ENCODE measurements at places on chromosomes 6 and 20. TPM values are rescaled to one million over a fixed set of nuclear protein-coding genes. Genes with fewer than 3 reads are reported as not detected.
A peak's percentile ranks its signal among the peaks of the same experiment; 100 is the strongest.

GRCh38 chr6:72869621-72870020 is 247.8 kb downstream of the KCNQ5 start:
- peaks cover 35% of the 10 kb centered on the region for H3K27me3 ChIP-seq
- no peak for DNase-seq
- H3K4me1 ChIP-seq: no peaks in the 10 kb centered on the region
- H3K27ac ChIP-seq: no peak overlapping the region

GRCh38 chr20:62815066-62815991 is 1.5 kb upstream of the COL9A3 start:
- H3K4me1 ChIP-seq: peaks cover 56% of the 10 kb centered on the region
- H3K36me3 ChIP-seq: peaks cover 11% of the 10 kb centered on the region
- no peak for DNase-seq
- H3K27me3 ChIP-seq: no peaks in the 10 kb centered on the region
- peak overlapping the region; percentile 64 for H3K27ac ChIP-seq

DNA sequence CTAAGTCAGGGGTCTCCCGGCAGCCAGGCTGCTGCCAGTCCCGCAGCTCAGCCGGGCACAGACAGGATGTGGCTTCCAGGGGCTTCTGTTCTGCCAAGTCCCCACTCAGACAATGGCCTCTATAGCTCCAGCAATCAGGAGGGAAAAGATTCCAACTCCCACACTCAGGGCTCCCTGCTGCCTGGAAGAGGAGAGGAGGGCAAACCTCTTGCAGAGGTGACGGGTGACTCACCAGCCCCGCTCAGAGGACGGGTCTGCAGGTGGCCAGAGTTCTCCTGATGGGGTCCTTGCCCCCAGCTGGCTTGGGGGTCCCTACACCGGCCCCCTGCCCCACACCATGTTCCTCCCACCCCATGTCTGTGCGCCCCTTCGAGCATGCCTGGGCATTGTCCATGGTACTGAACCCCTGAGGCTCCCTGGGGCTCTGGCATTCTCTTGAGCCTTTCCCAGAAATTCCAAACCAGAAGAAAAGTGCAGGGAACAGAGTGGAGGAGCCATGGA is 32.6 kb downstream of the NTSR1 start:
- no peaks in the 10 kb centered on the region for H3K27me3 ChIP-seq
- H3K36me3 ChIP-seq: peaks cover 7% of the 10 kb centered on the region
- peaks cover 92% of the 10 kb centered on the region for H3K4me1 ChIP-seq
- DNase-seq: no peak
- H3K27ac ChIP-seq: peak overlapping the region; percentile 100
- 0 out of 2 replicates have a peak overlapping the region, but pooled peaks have one; percentile 7 for H3K4me3 ChIP-seq

DNA sequence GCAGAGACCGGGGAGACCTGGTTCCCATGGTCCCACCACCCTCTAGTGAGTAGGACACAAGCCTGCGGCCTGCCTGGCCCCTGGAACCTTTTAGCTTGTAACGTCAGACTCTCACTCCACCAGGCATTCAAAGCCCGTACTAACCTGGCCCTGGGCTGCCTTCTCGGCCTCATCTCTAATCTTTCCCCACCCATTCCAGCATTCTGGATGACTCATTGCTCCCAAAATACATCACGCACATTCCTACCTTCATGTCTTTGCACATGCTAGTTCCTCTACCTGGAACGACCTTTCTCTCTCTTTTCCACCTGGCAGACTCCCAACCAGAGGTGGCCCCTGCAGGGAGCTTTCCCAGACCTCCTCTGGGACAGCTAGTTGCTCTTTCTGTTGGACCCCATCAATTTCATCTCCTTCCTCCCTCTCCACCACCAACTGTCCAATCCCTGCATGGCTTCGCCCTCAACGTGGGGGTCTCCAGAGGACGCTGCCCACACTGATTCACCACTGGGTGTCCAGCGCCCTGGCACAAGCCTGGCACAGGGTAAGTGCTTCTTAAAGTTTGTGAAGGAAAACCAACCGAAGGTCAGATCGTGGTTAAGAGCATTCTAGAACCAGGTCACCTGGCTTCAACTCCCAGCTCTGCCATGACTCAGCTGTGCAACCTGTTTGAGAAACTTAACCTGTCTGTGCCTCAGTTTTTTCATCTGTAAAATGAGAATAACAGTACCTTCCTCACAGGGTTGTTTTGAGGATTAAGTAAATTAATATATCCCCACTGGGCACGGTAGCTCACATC is 35.2 kb downstream of the JPH2 start:
- no peak overlapping the region for H3K4me3 ChIP-seq
- H3K27ac ChIP-seq: peak overlapping the region; percentile 68
- no peaks in the 10 kb centered on the region for H3K36me3 ChIP-seq
- DNase-seq: peak; percentile 51
- H3K4me1 ChIP-seq: peaks cover 35% of the 10 kb centered on the region
- no peaks in the 10 kb centered on the region for H3K27me3 ChIP-seq

DNA sequence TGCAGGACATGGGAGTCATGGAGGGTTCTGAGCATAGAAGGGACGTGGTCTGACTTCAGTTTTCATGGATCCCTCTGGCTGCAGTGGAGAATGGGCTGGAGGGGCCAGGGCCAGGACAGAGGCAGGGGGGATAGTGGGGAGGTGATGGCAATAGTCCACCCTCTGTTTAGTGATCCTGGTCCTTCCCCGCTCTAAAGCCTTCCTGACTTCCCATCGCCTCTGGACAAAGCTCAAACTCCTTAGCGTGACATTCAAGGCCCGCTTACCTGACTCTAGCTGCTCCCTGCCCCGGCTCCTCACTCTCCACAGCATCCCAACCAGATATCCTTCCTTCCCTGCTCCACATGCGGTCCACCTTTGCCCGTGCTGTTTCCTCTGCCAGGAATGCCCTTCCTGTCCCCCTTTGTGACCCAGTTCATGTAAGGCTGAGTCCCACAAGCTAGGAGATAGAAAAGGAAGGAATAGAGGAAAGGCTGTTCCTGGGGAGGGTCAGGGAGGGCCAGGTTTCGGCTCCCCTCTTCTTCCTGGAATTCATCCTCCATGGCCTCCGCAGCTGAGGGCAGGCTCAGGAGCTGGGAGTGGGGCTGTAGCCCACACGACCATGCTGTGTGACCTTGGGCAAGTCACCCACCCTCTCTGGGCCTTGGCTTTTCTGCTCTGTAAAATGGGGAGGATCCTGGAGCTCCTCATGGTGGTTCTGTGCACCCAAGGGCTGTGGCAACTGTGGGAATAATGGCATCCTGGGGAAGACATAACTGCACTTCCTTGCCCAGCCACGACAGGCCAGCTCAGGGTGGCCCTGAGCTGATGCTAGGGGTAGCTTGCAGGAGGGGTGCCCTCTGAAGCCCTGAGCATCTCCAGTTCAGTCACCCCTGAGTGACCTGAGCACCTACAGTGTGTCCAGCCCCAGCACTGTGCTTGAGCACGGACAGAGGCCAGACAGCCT is 116.1 kb downstream of the CEBPB start:
- no peak for DNase-seq
- H3K27me3 ChIP-seq: no peaks in the 10 kb centered on the region
- peaks cover 20% of the 10 kb centered on the region for H3K4me1 ChIP-seq
- no peak overlapping the region for H3K27ac ChIP-seq

DNA sequence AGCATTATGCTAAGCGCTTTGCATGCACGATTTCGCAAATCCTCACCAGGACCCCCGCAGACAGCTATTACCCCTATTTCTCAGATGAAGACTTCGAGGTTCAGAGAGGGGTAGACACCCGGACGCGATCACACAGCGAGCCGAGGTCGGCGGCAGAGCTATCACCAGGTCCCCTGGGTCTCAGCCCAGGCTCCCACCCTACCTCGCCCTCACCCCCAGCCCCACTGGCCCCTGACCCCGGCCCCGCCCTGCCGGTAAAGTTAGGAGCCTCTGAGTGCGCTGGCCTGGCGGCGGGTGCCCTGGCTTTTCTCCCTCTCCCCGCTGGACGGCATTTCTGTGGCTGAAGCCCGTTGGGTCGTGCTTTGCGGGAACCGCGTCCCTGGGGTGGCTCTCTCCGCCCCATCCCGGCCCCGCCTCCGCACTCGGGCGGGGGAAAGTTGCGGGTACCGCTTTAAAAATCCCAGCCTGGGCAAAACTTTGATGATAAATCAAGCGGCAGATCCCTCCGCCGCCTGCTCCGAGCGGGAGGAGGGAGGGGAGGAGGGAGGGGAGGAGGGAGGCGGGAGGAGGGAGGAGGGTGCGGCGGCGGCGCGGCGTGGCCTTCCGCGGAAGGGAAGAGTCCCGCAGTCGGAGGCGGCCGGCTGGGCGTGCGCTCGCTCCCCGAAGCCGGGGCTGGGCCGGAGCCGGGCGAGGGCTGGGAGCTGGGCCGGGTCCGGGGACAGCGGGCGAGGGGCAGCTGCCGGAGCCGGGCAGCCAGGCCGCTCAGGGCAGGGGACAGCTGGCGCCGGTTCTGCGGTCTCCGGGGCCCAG is at the start of gene VSTM2L:
Gene VSTM2L, plus strand, starts transcription at position 624 of the 810 bp plus-strand sequence. CDS start 224 bp downstream, outside the sequence.
- peaks cover 2% of the 10 kb centered on the region for H3K4me1 ChIP-seq
- H3K27me3 ChIP-seq: peaks cover 14% of the 10 kb centered on the region
- H3K36me3 ChIP-seq: no peaks in the 10 kb centered on the region
- no peak for DNase-seq

DNA sequence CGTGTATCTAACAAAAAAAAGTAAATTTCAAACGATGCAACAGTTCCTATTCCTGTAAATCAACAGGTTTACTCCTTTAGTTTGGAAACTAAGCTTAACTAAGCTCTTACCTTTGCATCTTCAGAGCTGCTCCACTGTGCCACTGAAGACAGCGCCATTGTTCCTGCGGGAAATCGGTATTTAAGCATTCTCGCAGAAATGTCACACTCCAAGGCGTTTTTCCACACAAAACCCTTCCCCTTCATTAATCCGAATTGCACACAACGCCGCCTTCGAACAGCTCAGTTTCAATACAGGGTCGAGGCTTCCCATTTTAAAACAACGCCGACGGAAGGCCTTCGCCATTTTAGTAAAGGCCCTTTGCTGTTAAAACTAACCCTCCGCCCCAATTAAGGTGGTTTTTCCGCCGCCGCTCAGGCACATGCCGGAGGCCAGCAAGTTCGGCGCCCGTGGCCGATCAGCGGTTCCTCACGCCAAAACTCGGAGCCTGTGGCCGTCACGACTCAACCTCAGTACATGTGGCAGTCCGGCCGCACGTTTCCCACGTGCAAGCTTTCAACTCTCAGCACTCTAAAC is 35.4 kb upstream of the SYNCRIP start:
- no peak for DNase-seq
- H3K4me1 ChIP-seq: peaks cover 10% of the 10 kb centered on the region
- H3K36me3 ChIP-seq: peaks cover 35% of the 10 kb centered on the region
- peak overlapping the region; percentile 97 for H3K4me3 ChIP-seq

DNA sequence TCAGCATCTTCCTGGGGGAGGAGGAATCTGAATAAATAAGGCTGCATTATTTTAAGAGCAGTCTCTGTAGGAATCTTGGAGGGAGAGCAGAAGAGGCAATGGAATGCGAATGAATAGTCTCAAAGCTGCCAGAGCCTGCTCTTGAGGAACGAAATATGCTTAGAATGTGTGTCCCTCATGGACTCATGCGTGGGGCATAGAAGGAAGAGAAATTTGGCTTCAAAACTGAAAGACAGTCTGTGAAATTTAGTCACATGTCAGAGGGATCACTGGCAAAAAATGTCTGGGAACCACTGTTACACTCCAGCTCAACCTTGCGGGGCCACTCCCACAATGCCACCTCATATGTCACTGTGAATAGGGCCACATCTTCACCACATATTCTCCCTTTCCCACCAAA is 95.5 kb downstream of the GJA10 start:
- no peaks in the 10 kb centered on the region for H3K36me3 ChIP-seq
- no peaks in the 10 kb centered on the region for H3K4me1 ChIP-seq
- H3K27ac ChIP-seq: no peak overlapping the region
- DNase-seq: no peak
- H3K4me3 ChIP-seq: no peak overlapping the region

DNA sequence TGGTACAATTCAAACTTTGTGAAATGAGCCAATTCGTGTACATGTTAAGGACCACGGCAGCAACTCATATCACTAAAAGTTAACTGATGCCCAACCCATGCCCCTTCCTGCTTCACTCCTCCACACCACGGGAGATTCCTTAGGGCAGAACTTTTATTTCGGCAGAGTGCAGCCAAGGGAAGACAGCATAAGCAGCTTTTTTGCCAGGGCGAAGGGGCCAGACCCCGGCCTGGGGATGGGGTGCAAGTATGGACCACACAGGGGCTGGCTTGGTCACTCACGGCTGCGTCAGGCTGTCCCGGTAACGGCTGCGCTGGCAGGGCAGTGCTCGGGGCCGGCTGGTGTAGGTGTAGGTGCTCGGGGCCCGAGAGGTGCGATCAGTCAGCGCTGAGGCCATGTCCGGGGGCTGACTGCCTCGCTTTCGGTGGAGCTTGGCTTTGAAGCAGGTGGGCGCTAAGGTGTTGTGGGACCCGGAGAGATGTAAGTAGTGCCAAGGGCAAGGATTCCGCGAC is 792 bp downstream of the RSPH3 start:
- H3K4me1 ChIP-seq: peaks cover 71% of the 10 kb centered on the region
- peak overlapping the region; percentile 85 for H3K27ac ChIP-seq
- DNase-seq: no peak
- no peaks in the 10 kb centered on the region for H3K27me3 ChIP-seq

- no peak for DNase-seq
- H3K4me1 ChIP-seq: peaks cover 3% of the 10 kb centered on the region
- H3K36me3 ChIP-seq: no peaks in the 10 kb centered on the region
- H3K27me3 ChIP-seq: no peaks in the 10 kb centered on the region
- no peak overlapping the region for H3K4me3 ChIP-seq
Observed at GRCh38 chr20:63457737-63458136, 14.7 kb downstream of the KCNQ2 start.

DNA sequence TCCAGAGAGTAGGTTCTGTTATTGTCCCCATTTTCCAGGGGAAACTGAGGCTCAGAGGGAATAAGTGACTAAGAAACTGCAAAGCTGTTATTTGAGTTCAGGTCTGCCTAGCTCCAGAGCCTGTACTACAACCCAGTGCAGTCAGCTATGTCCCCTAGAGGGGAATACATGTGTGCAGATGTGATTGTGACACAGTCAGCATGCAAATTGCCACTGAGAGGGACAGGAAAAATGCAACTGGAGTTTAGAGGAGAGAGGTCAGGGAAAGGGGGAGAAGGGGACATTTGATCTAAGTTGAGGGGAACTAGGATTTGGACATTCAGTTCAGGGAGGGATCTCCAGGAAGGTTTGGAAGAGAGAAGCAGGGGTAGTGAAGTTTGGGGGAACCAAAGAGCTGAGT is 38.6 kb upstream of the EPB41L1 start:
- H3K27me3 ChIP-seq: no peaks in the 10 kb centered on the region
- H3K4me3 ChIP-seq: no peak overlapping the region
- H3K36me3 ChIP-seq: no peaks in the 10 kb centered on the region
- no peak overlapping the region for H3K27ac ChIP-seq
- DNase-seq: no peak
- H3K4me1 ChIP-seq: peaks cover 49% of the 10 kb centered on the region

C6orf58 gene
- total RNA-seq: 0.20 TPM

TCF21 gene
- 0.20 TPM for total RNA-seq

Data from HCT116 (cell line).